ENCODE measurements at places on chromosomes 7 and 10. TPM values are rescaled to one million over a fixed set of nuclear protein-coding genes. Genes with fewer than 3 reads are reported as not detected.
A peak's percentile ranks its signal among the peaks of the same experiment; 100 is the strongest.

DNA sequence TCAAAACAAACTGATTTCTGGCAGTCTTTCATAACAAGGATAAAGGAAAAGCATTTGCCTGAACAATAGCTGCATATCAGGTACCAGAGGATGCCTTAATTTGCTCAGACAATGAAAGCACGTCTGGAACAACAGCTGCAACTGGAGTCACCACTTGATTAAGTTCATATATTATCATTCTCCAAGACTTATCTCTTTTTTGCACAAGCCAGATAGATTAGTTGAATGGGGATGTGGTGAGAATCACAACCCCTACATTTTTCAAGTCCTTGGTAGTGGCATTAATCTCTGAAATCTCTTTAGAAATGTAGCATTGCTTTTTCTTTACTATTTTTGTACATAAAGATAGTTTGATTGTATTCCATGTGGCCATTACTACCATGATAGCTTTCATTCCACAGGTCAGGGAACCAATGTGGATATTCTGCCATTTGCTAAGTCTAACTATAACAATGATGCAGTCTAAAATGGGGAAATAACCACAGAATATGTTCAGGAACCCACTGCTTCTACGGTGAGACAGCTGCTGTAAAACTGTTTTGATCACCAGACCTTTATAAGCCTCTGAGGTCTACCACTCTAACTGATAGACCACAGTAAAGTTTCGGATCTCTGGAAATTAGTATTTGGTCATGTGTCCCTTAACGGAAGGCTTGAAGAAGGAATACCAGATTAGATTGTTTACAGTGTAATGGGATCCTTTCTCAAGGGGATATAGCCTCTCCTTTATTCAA is 1176.2 kb downstream of the DNAJB9 start:
- H3K36me3 ChIP-seq = no peaks in the 10 kb centered on the region
- no peaks in the 10 kb centered on the region for H3K4me1 ChIP-seq
- DNase-seq = no peak
- H3K27ac ChIP-seq = no peak overlapping the region
- no peak overlapping the region for H3K4me3 ChIP-seq

DNA sequence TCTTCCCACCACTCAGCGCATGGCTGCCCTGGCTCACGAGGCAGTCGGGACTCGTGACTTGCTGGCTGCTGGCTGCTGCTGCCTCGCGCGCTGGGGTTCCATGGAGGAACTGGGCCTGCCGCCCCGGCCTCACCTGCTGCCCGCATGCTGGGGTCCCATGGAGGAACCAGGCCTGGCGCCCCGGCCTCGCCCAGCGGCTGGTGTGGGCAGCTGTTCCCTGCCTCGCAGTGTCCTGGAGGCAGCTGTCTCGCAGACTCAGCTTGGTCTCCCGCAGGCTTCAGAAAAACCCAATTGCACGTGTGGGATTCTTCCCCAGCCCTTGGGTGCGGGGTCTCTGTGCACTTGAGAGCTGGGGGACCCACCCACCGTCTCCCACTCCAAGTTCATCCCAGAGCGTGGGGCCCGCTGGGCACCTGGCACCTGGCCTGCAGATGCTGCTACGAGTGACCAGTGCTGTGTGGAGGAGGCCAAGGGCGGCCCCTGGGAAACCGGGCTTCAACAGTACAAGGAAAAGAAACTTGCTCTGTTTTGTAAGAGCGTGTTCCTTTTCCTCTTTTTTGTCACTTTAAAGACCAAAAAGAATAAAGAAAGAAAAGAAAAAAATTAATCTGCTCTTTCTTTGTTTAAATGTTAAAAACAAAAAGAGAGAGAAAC is 20.4 kb downstream of the PWWP2B start:
- no peak for DNase-seq
- H3K27me3 ChIP-seq = no peaks in the 10 kb centered on the region
- H3K4me1 ChIP-seq = peaks cover 2% of the 10 kb centered on the region
- H3K36me3 ChIP-seq = peaks cover 2% of the 10 kb centered on the region

DNA sequence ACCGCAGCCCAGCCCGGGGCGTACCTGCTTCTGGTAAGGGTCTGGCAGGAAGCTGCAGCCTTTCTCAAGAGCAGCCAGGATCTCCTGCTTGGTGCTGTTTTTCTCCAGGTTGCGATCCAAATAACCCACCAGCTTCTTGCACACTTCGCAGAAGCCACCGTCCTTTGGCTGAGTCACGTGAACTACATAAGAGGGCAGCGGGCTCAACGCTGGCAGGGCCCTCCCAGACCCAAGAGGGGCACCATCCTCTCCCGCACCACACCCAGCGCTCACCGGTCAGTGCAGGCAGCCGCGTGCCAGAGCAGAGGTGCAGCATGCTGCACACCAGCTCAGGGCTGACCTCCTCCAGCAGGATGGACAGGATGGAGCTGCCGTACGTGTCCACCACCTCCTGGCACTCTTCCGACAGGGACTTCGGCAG is 31.6 kb downstream of the PSAP start:
- no peak overlapping the region for H3K4me3 ChIP-seq
- no peak for DNase-seq

GRCh38 chr10:51066231-51066630 is 8.1 kb upstream of the PRKG1 start:
- H3K36me3 ChIP-seq = no peaks in the 10 kb centered on the region
- no peaks in the 10 kb centered on the region for H3K4me1 ChIP-seq
- peaks cover 9% of the 10 kb centered on the region for H3K27me3 ChIP-seq
- no peak overlapping the region for H3K27ac ChIP-seq

DNA sequence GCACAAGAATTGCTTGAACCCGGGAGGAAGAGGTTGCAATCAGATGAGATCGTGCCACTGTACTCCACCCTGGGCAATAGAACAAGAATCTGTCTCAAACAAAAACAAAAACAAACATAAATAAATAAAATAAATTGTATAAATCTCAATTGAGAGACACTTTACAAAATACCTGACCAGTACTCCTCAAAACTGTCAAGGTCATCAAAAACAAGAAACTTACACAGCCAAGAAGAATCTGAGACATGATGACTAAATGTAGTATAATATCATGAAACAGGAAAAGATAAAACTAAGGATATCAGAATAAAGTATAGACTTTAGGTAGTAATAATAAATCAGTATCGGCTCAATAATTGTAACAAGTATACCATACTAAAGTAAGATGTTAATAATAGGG is 26.9 kb upstream of the SEPTIN7 start:
- H3K36me3 ChIP-seq = no peaks in the 10 kb centered on the region
- H3K27ac ChIP-seq = no peak overlapping the region
- peaks cover 2% of the 10 kb centered on the region for H3K27me3 ChIP-seq
- H3K4me3 ChIP-seq = no peak overlapping the region
- H3K4me1 ChIP-seq = no peaks in the 10 kb centered on the region

The GIMAP7 gene
- 40.5 TPM for total RNA-seq

DNA sequence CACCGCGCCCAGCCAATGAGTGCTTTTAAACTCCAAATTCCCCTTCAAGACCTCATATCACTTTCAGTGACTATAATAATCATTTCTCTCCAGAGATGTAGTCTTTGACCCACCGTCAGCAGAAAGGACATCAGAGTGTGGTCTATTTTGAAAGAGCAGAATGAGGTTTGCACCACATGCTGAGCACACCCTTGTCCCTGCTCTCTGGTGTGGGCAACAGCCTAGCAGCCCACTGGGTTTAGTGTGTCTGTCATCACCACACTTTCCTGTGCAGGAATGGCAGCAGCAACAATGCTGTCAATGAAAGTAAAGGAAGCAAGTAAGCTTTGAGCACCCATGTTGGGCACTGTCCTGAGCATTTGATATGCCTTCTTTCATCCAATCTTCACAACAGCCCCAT is 122.4 kb downstream of the PLXNA4 start:
- no peak overlapping the region for H3K27ac ChIP-seq
- H3K4me3 ChIP-seq = no peak overlapping the region
- DNase-seq = no peak
- peaks cover 2% of the 10 kb centered on the region for H3K27me3 ChIP-seq
- peaks cover 65% of the 10 kb centered on the region for H3K4me1 ChIP-seq
- H3K36me3 ChIP-seq = peaks cover 8% of the 10 kb centered on the region

DNA sequence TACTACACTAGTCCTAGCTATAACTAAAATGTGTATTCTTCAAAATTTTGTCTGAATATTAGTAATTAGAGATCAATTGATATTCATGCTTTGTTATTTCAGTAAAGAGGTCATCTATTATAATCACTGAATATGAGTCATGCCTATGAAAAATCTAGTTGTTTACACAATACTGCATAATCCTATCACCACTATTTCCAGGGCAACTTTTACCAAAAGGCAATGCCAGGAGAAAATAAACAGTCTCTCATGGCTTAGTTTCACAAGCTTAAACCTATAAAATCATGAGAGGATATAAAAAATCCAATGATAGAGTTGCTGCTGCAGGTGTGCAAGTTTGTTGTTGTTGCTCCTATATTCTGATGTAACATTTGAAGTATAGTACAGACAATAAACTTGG is 149.9 kb upstream of the COL1A2 start:
- no peak overlapping the region for H3K27ac ChIP-seq
- H3K36me3 ChIP-seq = no peaks in the 10 kb centered on the region
- no peak overlapping the region for H3K4me3 ChIP-seq
- H3K27me3 ChIP-seq = peaks cover under 1% of the 10 kb centered on the region
- DNase-seq = no peak

DNA sequence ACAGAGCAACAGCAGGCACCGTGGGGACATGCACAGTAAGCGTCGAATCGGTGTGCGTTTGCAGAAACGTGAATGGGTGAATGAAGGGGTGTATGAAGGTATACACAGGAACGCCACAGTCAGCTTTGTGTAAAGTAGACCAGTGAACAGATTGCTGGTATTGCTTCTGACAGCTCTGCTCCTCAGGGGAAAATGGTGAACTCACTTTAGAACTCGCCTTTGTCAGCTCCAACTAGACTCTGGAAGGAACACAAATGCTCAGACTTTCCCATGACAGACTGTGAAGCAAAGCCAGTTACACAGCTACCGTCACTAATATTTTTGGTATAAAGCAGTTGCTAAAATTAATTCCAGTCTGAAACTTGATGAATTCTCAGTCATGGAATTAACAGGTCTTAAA is 78.9 kb downstream of the CUX1 start:
- no peaks in the 10 kb centered on the region for H3K27me3 ChIP-seq
- no peaks in the 10 kb centered on the region for H3K4me1 ChIP-seq
- no peak overlapping the region for H3K4me3 ChIP-seq
- no peaks in the 10 kb centered on the region for H3K36me3 ChIP-seq
- no peak for DNase-seq

- peaks cover 66% of the 10 kb centered on the region for H3K4me1 ChIP-seq
- peak overlapping the region; percentile 9 for H3K27ac ChIP-seq
- DNase-seq = no peak
- no peaks in the 10 kb centered on the region for H3K27me3 ChIP-seq
Observed at GRCh38 chr10:114545071-114545470, 113.0 kb downstream of the ABLIM1 start.

The ADCYAP1R1 gene
- total RNA-seq = not detected

- no peaks in the 10 kb centered on the region for H3K36me3 ChIP-seq
- H3K4me3 ChIP-seq = no peak overlapping the region
- H3K4me1 ChIP-seq = no peaks in the 10 kb centered on the region
- H3K27me3 ChIP-seq = no peaks in the 10 kb centered on the region
- DNase-seq = no peak
Observed at GRCh38 chr7:147980826-147981813, 609.4 kb upstream of the C7orf33 start.

The HTR7 gene
- total RNA-seq = not detected

The PNLIP gene
- total RNA-seq = not detected

GRCh38 chr7:135933509-135934188 is 43.5 kb downstream of the MTPN start:
- no peak for DNase-seq
- H3K36me3 ChIP-seq = peaks cover 11% of the 10 kb centered on the region
- peaks cover 19% of the 10 kb centered on the region for H3K4me1 ChIP-seq
- H3K4me3 ChIP-seq = no peak overlapping the region

- H3K27ac ChIP-seq = no peak overlapping the region
- peaks cover 16% of the 10 kb centered on the region for H3K27me3 ChIP-seq
- H3K4me1 ChIP-seq = peaks cover 8% of the 10 kb centered on the region
- H3K4me3 ChIP-seq = no peak overlapping the region
Observed at GRCh38 chr10:69728335-69728870, 73.3 kb upstream of the COL13A1 start.

GRCh38 chr10:132113766-132114365 is 48.1 kb downstream of the JAKMIP3 start:
- no peak for DNase-seq
- no peaks in the 10 kb centered on the region for H3K27me3 ChIP-seq
- no peaks in the 10 kb centered on the region for H3K4me1 ChIP-seq
- H3K4me3 ChIP-seq = no peak overlapping the region
- no peak overlapping the region for H3K27ac ChIP-seq
- no peaks in the 10 kb centered on the region for H3K36me3 ChIP-seq

The MEIG1 gene
- total RNA-seq = not detected

DNA sequence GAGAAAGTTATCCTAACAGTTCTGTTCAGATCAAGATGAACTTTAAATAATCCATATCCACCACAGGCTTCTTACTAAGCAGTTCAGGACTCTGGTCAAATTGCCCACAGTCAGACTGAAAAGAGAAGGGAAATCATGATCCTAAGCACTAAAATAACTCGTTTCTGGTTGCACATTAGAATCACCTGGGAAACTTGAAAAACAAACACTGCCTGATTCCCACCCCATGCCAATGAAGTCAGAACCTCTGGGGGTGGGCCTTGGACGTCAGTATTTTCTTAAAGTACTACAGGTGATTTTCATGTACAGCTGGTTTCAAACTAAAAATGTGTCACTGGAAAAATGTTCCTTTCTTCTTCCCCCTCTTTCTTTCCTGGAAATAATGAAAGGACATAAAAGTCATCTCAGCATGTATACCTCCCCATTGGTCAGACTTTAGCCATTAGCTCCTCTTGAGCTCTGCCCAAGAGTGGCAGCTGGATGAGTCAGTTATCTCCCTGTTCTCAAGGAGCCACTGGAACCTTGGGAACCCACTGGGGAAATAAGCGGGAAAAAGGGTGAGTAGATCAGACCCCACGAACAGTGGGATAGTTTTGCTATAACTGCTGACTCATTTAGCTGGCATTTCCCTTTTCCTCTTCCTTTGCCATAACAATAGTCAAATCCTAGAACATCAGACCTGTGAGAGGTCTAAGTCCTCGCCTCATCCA is 75.3 kb upstream of the IL6 start:
- peaks cover 2% of the 10 kb centered on the region for H3K36me3 ChIP-seq
- no peak overlapping the region for H3K27ac ChIP-seq
- no peak for DNase-seq
- H3K4me1 ChIP-seq = peaks cover 4% of the 10 kb centered on the region
- no peak overlapping the region for H3K4me3 ChIP-seq
- H3K27me3 ChIP-seq = peaks cover 40% of the 10 kb centered on the region

GRCh38 chr10:57689596-57690297 is 577.9 kb downstream of the IPMK start:
- no peak for DNase-seq
- H3K4me3 ChIP-seq = no peak overlapping the region
- no peak overlapping the region for H3K27ac ChIP-seq
- no peaks in the 10 kb centered on the region for H3K36me3 ChIP-seq
- no peaks in the 10 kb centered on the region for H3K27me3 ChIP-seq
- H3K4me1 ChIP-seq = no peaks in the 10 kb centered on the region

GRCh38 chr7:71787513-71787912 is 624.6 kb downstream of the CALN1 start:
- H3K4me3 ChIP-seq = no peak overlapping the region
- no peaks in the 10 kb centered on the region for H3K4me1 ChIP-seq
- H3K27me3 ChIP-seq = no peaks in the 10 kb centered on the region
- H3K36me3 ChIP-seq = no peaks in the 10 kb centered on the region
- no peak for DNase-seq

GRCh38 chr10:78781251-78781913 is 287.4 kb upstream of the ZMIZ1 start:
- no peaks in the 10 kb centered on the region for H3K36me3 ChIP-seq
- no peaks in the 10 kb centered on the region for H3K27me3 ChIP-seq
- H3K27ac ChIP-seq = no peak overlapping the region
- H3K4me1 ChIP-seq = no peaks in the 10 kb centered on the region
- no peak overlapping the region for H3K4me3 ChIP-seq

The HPSE2 gene
- total RNA-seq = not detected

Data from activated CD4-positive, alpha-beta T cell treated with anti-CD3 and anti-CD28 coated beads, Interleukin-2, amount 10 ng/mL, durations not matched to agents 24 days and 14 days (primary cell).